ENCODE measurements at places on chromosomes 1 and 21. TPM values are rescaled to one million over a fixed set of nuclear protein-coding genes. Genes with fewer than 3 reads are reported as not detected.

DNA sequence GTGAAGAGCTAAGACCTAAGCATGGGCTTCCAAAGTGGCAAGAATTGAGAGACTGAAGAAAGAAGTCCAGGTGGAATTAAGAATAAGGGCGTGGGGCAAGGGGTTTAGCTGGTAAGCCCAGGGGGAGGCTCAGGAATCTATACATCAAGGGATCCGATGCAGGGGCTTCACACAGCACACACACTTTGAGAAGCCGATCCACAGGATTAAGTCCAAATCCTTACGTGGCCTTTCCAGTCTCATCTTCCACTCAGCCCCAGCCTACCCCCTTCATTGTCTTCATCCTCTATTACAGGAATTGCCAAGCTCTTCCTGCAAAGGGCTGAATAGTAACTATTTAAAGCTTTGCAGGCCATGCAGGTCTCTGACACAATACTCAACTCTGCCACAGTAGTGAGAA is 101.3 kb downstream of the TGFBR3 start:
- DNase-seq = no peak

GRCh38 chr1:89865498-89866382 is 44.9 kb downstream of the LRRC8D start:
- no peak for DNase-seq

DNA sequence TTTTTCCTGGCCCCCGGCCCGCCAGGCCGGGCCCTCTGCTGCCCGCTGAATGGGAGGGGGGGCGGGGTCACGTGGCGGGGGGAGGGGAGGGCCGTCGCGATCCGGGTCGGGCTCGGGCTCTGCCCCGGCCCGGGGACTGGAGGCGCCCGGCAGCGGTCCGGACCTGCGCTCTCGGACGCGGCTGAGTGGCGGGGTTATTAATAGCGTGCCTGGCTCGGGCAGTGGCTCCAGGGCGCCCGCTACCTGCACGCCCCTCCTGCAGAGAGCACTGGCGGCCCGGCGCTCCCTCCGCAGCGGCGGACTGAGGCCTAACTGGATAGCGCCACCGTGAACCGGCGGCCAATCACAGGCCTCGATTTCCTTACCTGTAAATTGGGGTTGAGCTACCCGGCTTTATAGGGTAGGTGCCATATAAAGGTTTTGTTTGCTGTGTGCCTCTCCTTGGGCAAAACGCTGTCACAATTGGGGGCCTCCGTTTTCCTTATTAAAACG is 28.1 kb downstream of the AHDC1 start:
- no peak for DNase-seq

The SUSD4 gene
- total RNA-seq = 0.58 TPM

The ADGRB2 gene
- 1.0 TPM for total RNA-seq

Data from activated T-cell treated with anti-CD3 and anti-CD28 coated beads, Interleukin-2, amount 50 U/mL, for 72 hours (primary cell).